Body of pancreas (tissue), 4 donors: ENCODE measurements at places on chromosomes 3 and 15. TPM values are rescaled to one million over a fixed set of nuclear protein-coding genes. Genes with fewer than 3 reads are reported as not detected.

GRCh38 chr15:97479957-97480356, 480.5 kb upstream of the ARRDC4 start:
- no peak for DNase-seq
- no peaks in the 10 kb centered on the region for H3K4me1 ChIP-seq
- no peak overlapping the region for H3K27ac ChIP-seq
- H3K36me3 ChIP-seq, result no peaks in the 10 kb centered on the region
- H3K27me3 ChIP-seq, result no peaks in the 10 kb centered on the region

- no peak for DNase-seq
- no peaks in the 10 kb centered on the region for H3K4me1 ChIP-seq
- H3K4me3 ChIP-seq, result no peak overlapping the region
- H3K27ac ChIP-seq, result no peak overlapping the region
These were observed 62.0 kb downstream of the SUCNR1 start for GRCh38 chr3:151935446-151935845.

GRCh38 chr3:186368717-186369116, 6.7 kb upstream of the DGKG start:
- H3K4me3 ChIP-seq, result no peak overlapping the region
- DNase-seq, result no peak
- H3K27ac ChIP-seq, result no peak overlapping the region

DNA sequence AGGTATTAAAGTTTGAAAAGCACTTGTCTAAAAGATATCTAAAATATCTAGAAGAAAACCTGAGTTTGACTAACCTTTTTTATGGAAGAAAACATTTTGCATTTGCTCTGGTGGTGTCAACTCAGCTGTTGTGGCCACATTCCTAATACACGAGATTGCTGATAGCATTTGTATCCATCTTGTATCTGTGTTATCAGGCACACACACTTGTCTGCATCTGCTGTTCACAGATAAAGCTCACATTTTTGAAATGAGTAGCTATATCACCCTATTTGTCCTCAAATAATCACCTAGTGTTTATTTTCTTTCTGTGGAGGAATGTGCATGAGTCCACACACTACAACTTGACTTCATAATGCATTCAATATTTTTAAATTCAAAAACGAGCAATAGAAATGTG, 632.3 kb upstream of the NR2F2 start:
- H3K27ac ChIP-seq, result no peak overlapping the region
- no peaks in the 10 kb centered on the region for H3K36me3 ChIP-seq
- DNase-seq, result no peak
- no peaks in the 10 kb centered on the region for H3K4me1 ChIP-seq
- H3K4me3 ChIP-seq, result no peak overlapping the region

GRCh38 chr3:49607105-49607591, 52.9 kb downstream of the BSN start:
- no peak for DNase-seq
- H3K4me3 ChIP-seq, result no peak overlapping the region
- no peak overlapping the region for H3K27ac ChIP-seq
- no peaks in the 10 kb centered on the region for H3K4me1 ChIP-seq
- H3K27me3 ChIP-seq, result no peaks in the 10 kb centered on the region

- peaks cover 20% of the 10 kb centered on the region for H3K4me1 ChIP-seq
- H3K27me3 ChIP-seq, result no peaks in the 10 kb centered on the region
- H3K36me3 ChIP-seq, result no peaks in the 10 kb centered on the region
- DNase-seq, result no peak
- no peak overlapping the region for H3K4me3 ChIP-seq
- H3K27ac ChIP-seq, result no peak overlapping the region
These were observed 927 bp upstream of the TFDP2 start for GRCh38 chr3:142150271-142150670.

- H3K27me3 ChIP-seq, result no peaks in the 10 kb centered on the region
- no peak for DNase-seq
- H3K27ac ChIP-seq, result no peak overlapping the region
- H3K36me3 ChIP-seq, result no peaks in the 10 kb centered on the region
- H3K4me3 ChIP-seq, result no peak overlapping the region
- H3K4me1 ChIP-seq, result no peaks in the 10 kb centered on the region
These were observed 23.6 kb upstream of the RPL35A start for GRCh38 chr3:197926418-197926817.

DNA sequence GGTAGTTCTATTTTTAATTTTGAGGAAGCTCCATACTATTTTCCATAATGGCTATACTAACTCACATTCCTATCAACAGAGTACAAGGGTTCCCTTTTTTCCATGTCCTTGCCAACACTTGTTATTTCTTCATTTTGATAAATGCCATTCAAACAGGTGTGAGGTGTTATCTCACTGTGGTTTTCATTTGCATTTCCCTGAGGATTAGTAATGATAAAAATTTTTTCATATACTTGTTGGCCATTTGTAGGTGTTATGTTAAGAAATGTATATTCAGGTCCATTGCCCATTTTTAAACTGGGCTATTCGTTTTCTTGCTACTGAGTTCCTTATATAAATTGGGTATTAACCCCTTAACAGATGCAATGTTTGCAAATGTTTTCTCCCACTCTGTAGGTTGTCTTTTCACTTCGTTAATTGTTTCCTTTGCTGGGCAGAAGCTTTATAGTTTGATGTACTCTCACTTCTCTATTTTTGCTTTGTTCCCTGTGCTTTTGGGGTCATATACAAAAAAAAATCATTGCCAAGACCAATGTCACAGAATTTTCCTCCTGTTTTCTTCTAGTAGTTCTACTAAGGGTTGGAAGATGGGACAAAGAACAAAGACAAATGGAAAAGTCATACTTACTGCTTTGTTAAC, 11.0 kb upstream of the VPS39 start:
- no peaks in the 10 kb centered on the region for H3K4me1 ChIP-seq
- no peaks in the 10 kb centered on the region for H3K27me3 ChIP-seq
- no peak for DNase-seq
- peaks cover 12% of the 10 kb centered on the region for H3K36me3 ChIP-seq

DNA sequence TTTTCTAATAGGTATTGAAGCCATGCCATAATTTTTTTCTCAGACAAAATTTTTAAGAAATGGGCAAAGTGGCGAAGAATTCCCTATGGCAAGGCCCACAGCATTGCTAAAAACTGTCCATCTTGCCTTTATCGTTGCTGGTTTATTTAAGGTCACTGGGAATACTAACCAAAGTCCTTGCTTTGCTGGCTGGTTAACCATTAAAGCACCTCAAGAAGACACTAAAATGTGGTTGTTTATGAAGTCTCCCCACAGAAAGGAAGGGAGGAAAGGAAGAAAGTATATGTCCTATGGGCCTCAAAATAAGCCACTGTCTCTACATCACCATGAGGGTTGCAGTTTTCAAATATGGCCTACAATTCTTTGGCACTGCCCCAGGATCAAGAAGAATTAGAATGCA, 13.2 kb downstream of the SH3BP5 start:
- no peaks in the 10 kb centered on the region for H3K36me3 ChIP-seq
- H3K4me3 ChIP-seq, result no peak overlapping the region
- no peaks in the 10 kb centered on the region for H3K27me3 ChIP-seq
- H3K27ac ChIP-seq, result peak overlapping the region; percentile 19

GRCh38 chr3:172213904-172214303, 174.5 kb downstream of the FNDC3B start:
- no peak for DNase-seq
- H3K36me3 ChIP-seq, result no peaks in the 10 kb centered on the region
- no peak overlapping the region for H3K4me3 ChIP-seq
- H3K27me3 ChIP-seq, result no peaks in the 10 kb centered on the region

DNA sequence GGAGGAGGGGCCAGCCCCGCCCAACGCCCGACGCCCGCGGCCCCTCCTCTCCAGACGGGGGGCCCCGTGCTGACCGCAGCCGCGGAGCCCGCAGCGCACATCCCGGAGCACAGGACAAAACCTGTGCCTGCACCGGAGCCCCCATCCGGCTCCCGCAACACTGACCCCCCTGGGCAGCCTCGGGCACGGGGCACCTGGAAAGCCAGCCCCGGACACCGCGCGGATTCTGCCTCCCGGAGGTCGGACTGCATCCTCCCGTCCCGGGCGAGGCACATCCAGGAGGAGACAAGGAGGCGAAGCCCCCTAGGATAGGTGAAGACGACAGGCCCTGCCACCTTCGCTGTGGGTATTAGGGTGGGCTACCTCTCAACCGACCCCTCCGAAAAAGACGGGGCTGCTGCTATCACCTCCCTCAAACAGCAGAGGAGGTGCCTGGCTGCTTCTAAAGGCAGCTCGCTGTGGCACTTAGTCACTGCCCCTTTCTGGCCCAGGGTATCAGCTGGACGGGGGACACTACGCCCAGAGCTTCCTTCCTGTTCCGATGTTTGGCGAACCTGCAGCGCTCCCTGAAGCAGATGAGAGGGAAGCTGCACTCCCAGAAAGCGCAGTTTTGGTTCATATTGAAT, 10.6 kb downstream of the XXYLT1 start:
- H3K36me3 ChIP-seq, result no peaks in the 10 kb centered on the region
- no peak for DNase-seq
- H3K4me3 ChIP-seq, result peak overlapping the region; percentile 59
- H3K27ac ChIP-seq, result peak overlapping the region; percentile 83
- peaks cover 19% of the 10 kb centered on the region for H3K4me1 ChIP-seq

- no peak for DNase-seq
- no peaks in the 10 kb centered on the region for H3K36me3 ChIP-seq
- no peak overlapping the region for H3K27ac ChIP-seq
- H3K27me3 ChIP-seq, result no peaks in the 10 kb centered on the region
These were observed 278.9 kb downstream of the MECOM start for GRCh38 chr3:169384573-169384972.

GRCh38 chr3:110576960-110577359, 494.7 kb upstream of the NECTIN3 start:
- DNase-seq, result no peak
- no peak overlapping the region for H3K27ac ChIP-seq
- H3K4me3 ChIP-seq, result no peak overlapping the region
- H3K4me1 ChIP-seq, result no peaks in the 10 kb centered on the region
- H3K27me3 ChIP-seq, result no peaks in the 10 kb centered on the region

DNA sequence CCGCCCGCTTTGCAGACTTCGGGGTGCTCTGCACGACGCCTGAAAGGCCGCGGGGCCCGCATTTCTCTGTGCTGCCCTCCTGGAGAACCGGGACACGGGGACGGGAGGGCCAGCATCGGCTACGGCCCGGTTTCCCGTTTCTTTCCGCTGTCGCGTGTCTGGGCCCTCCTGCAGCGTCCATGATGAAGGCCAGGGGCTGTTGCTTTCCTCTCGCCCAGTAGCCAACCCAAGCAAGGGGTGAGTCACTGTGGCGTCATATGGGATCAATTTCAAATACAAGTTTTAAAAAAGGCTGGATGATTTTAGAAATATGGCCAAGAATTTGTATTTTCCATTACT, 435 bp downstream of the SLC35G2 start:
- H3K4me1 ChIP-seq, result peaks cover 15% of the 10 kb centered on the region
- peak overlapping the region; percentile 37 for H3K4me3 ChIP-seq
- no peaks in the 10 kb centered on the region for H3K36me3 ChIP-seq
- peak; percentile 46 for DNase-seq
- H3K27ac ChIP-seq, result peak overlapping the region; percentile 78
- no peaks in the 10 kb centered on the region for H3K27me3 ChIP-seq

DNA sequence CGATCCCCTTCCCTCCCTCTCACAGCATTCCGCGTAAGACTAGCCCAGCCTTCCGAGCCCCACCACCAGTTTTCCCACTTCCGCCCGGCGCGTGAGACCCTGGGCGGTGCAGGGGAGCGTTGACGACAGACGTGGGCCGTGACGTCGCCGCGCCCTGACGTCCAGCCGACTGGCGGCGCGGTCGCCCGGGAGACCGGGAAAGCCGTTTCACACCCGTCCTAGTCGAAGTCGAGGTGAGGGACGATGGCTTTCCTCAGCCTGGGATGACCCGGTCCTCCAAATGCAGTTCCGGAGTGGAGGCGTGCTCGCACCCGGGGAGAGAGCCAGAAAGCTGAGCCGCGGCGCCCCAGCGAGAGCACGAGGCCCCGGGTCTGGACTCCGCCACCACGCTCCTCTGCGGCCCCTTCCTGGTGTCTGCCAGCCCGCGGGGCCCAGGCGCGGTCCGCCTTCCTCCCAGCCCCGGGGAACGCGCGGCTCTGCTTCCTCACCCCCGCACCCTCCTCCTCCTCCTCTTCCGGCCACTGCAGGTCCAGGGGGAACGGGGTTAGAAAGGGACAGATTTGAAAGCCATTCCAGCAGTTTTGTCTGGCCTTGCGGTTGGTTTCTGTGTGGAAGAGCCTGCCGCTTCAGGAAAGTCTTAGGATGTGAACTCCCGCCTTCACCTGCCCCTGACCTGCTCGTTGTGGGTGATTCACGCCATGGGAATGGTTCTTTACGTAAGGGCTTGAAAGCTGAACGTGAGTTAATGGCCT, at the start of gene LEKR1:
Gene LEKR1, plus strand, starts transcription at position 210 of the 752 bp plus-strand sequence. CDS start 2,977 bp downstream, outside the sequence.
- H3K27me3 ChIP-seq, result no peaks in the 10 kb centered on the region
- H3K4me1 ChIP-seq, result peaks cover 13% of the 10 kb centered on the region
- H3K36me3 ChIP-seq, result no peaks in the 10 kb centered on the region
- H3K27ac ChIP-seq, result peak within 1 kb of the TSS; percentile 97
- DNase-seq, result peak; percentile 86
- peak within 1 kb of the TSS; percentile 62 for H3K4me3 ChIP-seq

DNA sequence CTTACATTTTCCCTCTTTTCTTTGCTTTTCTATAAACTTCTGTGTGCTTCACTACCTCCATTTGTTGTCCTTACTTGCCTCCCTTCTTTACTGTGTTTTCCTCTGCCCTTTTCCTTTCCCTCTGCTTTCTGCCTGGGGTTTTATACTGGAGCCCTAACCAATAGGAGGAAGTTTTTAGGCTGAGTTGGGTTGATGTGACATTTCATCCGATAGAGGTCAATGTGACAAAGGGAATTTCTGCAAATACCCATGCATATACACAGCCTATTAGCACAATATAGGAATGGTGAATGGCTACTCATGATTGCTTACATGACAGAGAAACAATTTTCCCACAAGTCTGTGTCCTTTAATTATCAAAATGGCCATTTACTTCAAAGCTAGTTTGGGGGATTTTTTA, 153.0 kb upstream of the ARPP21 start:
- no peaks in the 10 kb centered on the region for H3K27me3 ChIP-seq
- no peaks in the 10 kb centered on the region for H3K4me1 ChIP-seq
- no peak for DNase-seq
- no peaks in the 10 kb centered on the region for H3K36me3 ChIP-seq
- H3K27ac ChIP-seq, result no peak overlapping the region

GRCh38 chr3:105304487-105304886, 62.2 kb upstream of the ALCAM start:
- no peaks in the 10 kb centered on the region for H3K27me3 ChIP-seq
- no peak for DNase-seq
- no peak overlapping the region for H3K27ac ChIP-seq
- H3K4me3 ChIP-seq, result no peak overlapping the region
- no peaks in the 10 kb centered on the region for H3K4me1 ChIP-seq

DNA sequence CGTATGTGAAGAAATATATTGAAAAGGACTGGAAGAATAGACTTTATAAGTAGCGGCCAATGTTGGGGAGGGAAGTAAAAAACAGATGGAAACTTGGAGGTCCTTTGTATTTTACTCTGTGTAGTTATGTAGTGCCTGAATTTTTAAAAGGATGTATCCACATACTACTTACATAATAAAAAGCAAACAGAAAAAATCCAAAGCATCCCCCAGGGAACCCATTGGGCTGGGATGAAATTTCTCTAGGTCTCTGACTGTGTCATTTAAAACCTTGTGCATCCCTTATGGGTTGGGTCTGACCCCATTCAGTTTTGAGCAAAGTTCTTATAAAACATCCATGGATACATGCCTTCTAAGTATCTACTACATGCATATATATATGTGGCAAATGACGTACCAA, 141.1 kb downstream of the NR1D2 start:
- no peak overlapping the region for H3K27ac ChIP-seq
- no peaks in the 10 kb centered on the region for H3K4me1 ChIP-seq
- no peak for DNase-seq
- no peaks in the 10 kb centered on the region for H3K27me3 ChIP-seq

Gene ACTC1
- total RNA-seq, result 1.6 TPM

Gene CPNE9
- not detected for total RNA-seq

Gene SORD
- 18.1 TPM for total RNA-seq

Gene HRH1
- 0.66 TPM for total RNA-seq

Gene MINAR1
- 3.0 TPM for total RNA-seq

Gene DNAJA4
- 8.0 TPM for total RNA-seq

Gene CHCHD6
- total RNA-seq, result 0.66 TPM

Gene GOLGA6B
- not detected for total RNA-seq
